ENCODE measurements at places on chromosomes 5 and 9.

DNA sequence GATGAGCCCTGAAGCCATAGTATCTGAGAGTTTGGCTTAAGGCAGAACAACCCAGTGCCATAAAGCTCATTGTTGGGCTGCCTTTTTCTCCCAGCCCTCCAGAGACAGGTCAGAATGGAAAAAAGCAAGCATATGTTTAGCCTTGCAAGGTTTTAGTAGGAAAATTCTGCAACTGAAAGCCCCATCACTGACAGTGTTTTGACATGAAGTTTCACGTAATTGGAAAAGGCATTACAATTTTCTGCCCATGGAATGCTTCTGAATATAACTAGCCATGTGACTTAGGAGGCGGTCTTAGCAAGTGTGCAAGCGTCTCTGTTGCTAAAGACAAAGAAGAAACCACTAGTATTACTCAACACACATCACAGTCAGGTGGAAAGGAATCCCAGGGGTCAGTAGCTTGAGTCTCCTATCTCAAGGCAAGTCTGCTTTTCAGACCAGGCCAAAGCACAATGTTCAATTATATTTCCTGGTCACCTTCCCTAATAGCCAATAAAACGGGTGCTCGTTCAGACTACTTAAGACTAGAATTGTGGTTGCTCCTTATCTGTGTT lies 117.6 kb downstream of the CARTPT start:
- DNase-seq = no peak

GRCh38 chr9:136160995-136161610 lies 42.4 kb upstream of the TMEM250 start:
- no peak for DNase-seq

GRCh38 chr5:87829217-87829551 lies 416.5 kb upstream of the CCNH start:
- peak; percentile 23 for DNase-seq

DNA sequence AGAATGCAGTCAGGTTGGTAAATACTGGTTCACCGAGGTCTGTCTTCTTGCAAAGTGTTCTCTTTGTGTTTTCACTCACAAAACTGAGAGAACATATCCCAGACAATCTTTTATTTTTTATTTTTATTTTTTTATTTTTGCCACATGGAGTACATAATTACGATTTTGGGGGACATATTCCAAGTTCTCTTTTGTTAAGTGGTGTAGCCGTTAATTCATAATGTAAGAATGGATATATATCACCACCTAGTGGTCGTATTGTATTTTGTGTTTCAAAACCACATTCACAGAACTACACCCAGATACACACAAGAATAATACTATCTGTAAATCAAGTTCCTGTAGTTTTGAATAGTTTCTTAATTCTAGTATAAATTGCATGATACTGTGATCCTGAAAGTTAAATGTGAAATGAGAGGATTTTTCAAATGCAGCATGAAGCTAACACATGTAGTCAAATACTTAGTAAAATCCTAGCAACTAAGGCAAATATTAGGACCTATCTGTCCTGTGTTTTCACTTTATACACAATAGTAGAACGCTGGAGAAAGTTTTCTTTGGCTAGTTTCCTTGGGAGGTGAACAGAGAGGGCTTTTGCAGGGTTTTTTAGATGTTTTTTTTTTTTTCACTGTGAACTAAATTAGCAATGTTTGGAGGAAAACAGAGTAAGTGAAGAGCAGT lies 92.7 kb downstream of the VCAN start:
- peak; percentile 62 for DNase-seq
